WTC11 (cell line): ENCODE measurements at places on chromosomes 7 and 10.

DNA sequence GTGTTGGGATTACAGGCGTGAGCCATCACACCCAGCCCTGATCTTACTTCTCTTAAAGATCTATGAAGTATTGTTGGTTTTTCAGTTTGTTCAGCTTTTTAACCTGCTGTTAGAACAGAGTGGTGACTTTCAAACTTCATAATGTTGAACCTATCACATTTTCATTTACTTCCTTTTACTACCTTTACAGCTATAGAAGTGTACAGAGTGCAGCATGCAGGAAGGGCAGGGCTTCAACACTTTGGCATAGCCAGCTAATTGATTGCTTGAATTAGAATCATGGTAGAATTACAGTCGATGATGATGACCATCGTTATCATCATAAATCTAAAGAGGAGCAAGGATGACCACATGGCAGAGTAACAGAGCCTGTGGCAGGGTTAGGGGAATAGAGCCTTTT is 55.5 kb downstream of the AOAH start:
- no peak for DNase-seq

DNA sequence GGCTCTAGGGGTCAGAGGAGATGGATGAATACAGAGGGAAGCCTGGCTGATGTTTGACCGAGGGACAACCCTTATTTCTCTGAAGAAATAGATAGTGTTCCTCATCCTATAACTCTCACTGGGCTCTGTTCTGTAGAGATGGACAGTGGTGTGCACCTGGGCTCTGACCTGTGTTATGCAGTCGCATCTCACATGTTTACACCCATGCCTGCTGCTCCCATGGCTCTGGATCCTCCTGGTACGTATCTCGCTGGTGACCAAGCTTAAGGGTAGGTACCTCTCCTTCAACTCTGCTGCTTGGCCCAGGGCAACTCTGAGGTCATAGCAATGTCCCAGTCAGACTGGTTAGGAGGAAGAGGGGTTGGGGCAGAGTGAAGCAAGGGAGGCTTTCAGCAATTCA is 42.8 kb downstream of the ADRA2A start:
- no peak for DNase-seq

GRCh38 chr10:59718257-59718656 is 8.6 kb upstream of the SLC16A9 start:
- no peak for DNase-seq

DNA sequence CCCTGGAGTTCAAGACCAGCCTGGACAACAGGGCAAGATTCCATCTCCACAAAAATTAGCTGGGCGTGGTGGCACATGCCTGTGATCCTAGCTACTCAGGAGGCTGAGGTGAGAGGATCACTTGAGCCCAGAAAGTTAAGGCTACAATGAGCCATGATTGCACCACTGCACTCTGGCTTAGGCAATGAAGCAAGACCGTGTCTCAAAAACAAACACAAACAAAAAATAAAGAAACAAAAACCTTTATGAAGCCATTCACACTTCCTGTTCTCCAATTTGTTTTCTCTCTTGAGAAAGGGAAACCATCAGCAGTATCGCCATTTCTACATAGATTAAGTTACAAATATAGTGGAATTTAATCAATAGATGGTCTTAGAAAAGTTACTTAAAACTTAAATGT is 19.8 kb downstream of the YME1L1 start:
- DNase-seq = no peak

DNA sequence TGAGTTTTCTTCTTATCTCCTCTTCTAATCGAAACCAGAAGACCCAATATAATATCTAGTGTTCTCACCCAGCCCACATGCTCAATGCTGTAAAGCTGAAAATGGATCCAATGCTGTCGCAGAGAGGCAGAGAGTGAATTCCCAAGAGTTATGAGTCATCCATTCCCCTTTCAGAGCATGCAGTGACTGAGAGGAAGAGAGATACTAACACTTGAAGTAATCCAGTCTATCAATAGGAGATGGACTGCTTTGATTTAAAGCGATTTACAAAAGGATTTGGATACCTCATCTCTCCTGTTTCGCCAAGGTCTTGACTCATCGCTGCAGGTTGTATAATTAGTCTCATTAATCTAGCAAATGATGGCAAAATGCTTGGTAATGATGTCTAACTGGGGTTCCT is 41.5 kb upstream of the PRKCQ start:
- no peak for DNase-seq

GRCh38 chr7:55397617-55398016 is 32.5 kb downstream of the LANCL2 start:
- DNase-seq = no peak

DNA sequence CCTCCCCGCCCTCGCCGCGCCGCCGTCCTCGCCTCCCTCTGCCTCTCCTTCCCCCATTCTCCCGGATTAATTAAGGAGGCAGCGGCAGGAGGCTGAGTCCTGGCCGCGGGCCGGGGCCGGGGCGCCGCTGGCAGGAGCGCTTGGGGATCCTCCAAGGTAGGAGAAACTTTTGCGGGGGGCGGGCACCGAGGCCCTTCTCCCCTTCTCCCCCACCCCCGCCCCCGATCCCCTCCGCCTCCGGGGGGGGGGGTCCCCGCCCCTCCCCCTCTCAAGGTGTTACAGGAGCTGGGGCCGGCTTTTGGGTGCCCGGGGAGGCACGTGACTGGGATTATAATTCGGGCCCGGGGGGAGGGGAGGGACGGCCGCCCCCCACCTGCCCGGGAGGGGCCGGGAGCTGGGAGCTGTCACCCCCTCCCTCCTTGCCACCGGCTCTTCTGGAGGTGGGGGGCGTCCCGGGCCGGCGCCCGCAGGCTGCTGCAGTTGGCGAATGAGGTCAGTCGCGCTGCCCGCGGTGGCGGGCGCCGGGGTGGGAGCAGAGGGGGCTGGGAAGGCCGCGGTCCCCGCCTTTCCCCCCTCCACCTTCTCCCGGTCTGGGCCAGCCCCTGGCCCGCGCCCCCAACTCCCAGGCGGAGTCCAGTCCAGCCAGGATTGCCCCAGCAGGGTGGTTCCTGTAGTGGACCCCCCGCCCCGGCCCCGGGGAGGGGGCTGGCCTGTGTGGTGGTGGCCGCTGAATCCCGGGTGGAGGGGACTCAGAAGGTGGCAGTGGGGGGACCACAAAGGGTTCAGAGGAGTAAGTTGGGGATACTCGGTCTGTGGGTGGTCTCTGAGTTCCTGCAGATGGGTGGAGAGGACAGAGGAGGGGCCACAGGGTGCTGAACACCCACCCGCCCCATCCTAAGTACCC is 567 bp downstream of the GTF2IRD1 start:
- DNase-seq = peak; percentile 39

- no peak for DNase-seq
Observed at GRCh38 chr7:2775785-2776184, 68.3 kb downstream of the GNA12 start.

- no peak for DNase-seq
Observed at GRCh38 chr7:104064969-104065387, 75.5 kb upstream of the RELN start.
